ENCODE measurements at places on chromosomes 4 and X.

DNA sequence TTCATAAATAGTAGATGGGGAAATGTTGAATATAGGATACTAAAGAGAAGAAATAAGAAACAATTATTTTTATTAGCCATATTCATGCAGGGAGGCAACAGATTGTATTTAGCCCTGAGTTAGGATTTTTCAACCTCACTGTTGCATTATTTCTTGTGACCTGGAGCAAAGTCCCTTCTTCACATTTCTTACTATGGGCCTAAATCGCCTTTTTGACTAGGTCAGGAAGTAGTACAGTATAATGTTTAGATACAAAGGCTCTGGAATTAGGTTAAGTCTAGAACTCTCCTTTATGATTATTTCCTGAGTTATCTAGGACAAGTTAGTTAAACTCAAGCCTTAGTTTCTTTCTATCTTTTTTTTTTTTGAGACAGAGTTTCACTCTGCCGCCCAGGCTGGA is 88.0 kb downstream of the FRYL start:
- no peak for DNase-seq

DNA sequence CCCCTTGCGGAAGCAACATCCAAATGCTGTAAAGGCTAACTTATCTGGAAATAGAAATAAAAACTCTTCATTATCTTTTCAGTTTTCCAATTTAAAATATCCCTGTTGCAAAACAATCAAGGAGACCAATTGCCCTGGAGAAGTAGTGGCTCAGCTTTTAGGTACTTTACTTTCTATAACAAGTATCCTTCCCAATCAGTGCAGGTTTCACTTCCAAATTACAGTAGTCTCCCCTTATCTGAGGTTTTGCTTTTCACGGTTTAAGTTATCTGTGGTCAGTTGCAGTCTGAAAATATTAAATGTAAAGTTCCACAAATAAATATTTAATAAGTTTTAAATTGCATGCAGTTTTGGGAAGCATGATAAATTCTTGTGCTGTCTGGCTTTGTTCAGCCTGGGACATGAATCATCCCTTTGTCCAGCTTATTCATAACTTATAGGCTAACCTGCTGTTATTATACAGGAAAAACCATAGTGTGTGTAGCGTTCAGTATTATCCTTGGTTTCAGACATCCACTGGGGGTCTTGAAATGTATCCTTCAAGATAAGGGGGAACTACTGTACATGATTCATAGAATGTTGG is 973.1 kb upstream of the GRID2 start:
- DNase-seq: no peak

DNA sequence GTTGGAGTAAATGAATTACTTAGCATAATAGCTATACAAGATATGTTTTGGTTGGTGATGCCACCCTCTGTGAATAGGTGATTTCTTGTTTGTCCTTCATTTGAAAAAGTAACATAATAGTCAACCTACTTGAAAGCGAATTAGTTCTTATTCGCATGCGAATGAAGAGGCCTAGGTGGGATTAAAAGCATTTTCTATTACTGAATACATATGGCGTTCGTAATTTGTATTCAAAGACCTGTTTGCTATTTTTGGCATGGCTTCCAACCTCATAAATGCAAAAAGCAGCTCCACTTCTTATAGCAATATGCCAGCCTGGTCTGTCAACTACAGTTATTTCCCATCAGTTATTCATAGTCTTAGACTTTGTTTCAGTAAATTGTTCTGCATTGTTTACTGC is 261.3 kb downstream of the TENM3 start:
- DNase-seq: no peak

DNA sequence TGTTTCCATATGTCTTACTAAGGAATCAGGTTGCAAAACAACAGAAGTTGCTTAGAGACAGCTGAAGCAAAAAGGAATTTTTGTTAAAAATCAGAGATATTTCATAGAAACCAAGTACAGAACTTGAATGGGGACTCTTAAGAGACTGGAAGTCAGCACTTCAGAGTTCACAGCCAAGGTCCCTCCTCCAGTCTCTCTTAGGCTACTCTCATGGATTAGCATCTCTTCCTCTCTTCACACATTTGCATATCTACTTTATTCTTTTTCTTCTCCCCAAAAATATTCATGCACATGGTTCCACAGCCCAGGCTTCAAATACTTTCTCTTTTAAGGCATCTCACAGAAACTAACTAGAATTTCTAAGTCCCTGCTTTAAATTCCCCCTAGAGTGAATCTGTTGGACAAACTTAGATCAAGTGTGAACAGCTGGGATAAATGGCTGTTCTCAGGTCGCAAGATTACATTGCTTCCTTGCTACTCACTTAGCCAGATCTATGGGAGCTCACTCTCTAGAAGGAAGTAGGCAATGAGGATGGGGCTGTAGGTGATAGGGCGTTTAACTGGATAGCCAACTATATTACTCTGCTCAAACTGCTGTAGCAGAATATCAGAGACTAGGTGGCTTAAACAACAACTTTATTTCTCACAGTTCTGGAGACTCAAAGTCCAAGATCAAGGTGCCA is 73.7 kb upstream of the GALNT7 start:
- DNase-seq: no peak

GRCh38 chr4:144910723-144911122 is 187.3 kb downstream of the ANAPC10 start:
- DNase-seq: no peak

DNA sequence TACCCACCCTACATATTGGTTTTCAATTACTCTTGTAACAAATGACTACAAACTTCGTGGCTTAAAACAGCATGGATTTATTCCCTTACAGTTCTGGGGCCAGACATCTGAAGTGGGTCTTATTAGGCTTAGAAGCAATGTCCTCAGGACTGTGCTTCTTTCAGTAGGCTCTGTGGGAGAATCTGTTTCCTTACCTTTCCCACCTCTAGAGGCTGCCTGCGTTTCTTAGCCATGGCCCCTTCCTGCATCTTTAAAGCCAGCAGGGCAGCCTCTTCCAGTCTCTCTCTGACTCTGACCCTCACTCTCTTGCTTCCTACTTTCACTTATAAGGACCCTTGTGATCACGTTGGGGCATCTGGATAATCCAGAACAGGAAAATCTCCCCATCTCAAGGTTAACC is 252.5 kb upstream of the PGRMC2 start:
- no peak for DNase-seq

GRCh38 chr4:102817613-102818268 is 9.6 kb downstream of the UBE2D3 start:
- DNase-seq: no peak

- no peak for DNase-seq
Measured at GRCh38 chr4:174244441-174244840, 39.0 kb downstream of the FBXO8 start.

DNA sequence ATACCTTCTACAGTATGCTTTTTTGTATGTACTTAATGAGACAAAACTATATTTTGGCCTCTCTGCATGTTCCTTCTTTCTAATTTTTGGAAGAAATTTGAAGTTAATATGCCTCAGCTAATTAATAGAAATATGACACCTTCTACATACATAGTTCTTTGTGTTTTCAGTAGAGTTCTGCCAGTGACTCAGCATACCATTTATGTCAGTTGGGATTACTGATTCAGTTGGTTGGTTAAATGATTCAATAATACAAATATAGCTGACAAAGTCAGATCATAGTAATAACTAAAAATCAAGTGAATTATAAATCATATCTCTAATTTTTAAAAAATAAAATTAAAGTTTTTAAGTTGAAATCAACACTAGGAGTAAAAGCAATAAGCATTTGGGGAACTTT is 16.8 kb downstream of the BTC start:
- DNase-seq: no peak

DNA sequence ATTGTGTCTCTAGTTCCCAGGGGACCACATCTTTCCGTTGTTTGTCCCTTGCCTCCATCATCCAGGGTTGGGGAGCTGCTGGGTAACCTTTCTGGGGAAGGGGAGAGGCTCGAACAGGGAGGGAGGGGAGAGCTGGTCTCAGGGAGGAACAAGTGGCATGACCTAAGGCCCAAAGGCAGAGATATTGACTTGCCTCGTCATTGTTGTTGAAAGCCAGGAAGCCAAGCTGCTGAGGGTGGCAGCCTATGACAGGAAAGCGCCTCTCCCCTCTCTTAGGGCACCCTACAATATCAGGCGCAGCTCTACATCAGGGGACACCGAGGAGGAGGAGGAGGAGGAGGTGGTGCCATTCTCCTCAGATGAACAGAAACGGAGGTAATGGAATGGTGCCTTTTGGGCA is 20.8 kb downstream of the ZNF185 start:
- no peak for DNase-seq

- no peak for DNase-seq
Measured at GRCh38 chr4:98610431-98610830, 48.0 kb downstream of the TSPAN5 start.

GRCh38 chr4:25621027-25621930 is 34.4 kb upstream of the SLC34A2 start:
- DNase-seq: no peak

- peak; percentile 4 for DNase-seq
Measured at GRCh38 chrX:106481341-106481740, 130.4 kb upstream of the RADX start.

DNA sequence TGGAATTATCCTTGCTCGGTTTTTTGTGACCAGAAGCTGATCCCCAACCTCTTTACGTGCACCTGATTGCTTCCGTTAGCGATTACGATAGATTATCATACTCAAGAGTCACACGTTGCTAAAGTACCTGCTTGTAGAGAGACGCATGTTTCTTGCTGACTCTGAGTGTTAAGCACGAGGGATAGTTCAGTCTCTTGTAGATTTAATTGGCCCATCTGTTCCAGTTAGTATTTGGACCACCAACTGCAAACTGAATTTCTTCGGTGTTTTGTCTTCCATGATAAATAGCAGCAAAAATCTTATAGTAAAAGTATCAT is 516 bp upstream of the COX18 start:
- no peak for DNase-seq

GRCh38 chr4:17335371-17335770 is 176.5 kb downstream of the QDPR start:
- no peak for DNase-seq

DNA sequence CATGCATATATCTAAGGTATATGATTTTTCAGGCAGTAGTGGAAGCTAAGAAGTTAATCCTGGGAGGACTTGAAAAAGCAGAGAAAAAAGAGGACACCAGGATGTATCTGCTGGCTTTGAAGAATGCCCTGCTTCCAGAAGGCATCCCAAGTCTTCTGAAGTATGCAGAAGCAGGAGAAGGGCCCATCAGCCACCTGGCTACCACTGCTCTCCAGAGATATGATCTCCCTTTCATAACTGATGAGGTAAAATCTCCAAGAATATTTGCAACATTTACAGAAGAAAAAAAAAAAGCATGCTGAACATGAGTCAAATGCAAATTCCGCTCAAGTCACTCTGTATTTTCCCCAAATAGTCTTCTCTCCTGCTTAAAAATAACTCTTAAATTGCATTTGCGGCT is 32.1 kb downstream of the MTTP start:
- no peak for DNase-seq

DNA sequence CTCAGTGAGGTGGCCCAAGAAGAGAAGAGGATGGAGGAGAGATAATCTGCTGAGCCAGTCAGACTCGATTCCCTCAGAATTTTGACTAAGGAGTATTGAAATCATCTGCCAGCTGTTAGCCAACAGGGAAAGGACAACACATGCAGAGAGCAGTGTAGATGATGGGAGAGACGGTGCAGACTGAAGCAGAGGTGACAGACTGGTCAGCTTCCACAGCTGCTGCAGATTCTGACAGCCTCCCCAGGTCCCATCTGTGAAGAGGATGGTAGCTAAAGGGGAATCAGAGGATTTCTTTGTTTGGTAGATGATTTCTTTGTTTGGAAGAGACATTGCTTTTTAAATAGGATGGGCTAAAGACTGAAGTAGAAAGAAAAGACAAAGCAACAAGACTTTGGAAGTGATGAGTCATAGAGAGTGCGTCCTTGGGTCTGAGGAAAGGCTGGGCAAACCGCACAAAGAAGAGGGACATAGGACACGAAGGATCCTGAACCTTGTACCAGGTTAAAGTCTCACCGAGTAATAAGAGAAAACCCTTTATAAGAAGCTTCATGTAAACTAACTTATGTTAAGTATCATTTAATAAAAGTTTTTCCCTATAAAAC is 27.6 kb downstream of the INTU start:
- DNase-seq: no peak

DNA sequence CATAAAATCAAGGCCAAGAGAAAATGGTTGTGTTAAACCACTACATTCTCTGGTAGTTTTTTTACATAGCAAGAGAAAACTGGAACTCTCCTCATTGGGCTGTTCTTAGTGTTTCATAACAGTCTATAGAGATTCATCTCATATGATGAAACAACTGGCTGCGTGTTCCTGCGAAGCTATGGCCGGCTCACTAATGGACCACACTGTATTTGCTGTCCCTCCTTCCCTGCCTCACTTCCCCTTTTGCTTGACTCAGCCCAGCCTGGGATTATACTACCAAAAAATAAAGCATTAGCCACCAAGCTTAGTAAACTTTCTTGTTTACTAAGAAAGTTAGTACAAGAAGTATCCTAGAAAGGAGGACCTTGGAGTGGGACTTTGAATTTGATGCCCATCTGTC is 31.6 kb upstream of the LSM6 start:
- DNase-seq: no peak

GRCh38 chr4:46386570-46386969 is 3.4 kb downstream of the GABRA2 start:
- no peak for DNase-seq

DNA sequence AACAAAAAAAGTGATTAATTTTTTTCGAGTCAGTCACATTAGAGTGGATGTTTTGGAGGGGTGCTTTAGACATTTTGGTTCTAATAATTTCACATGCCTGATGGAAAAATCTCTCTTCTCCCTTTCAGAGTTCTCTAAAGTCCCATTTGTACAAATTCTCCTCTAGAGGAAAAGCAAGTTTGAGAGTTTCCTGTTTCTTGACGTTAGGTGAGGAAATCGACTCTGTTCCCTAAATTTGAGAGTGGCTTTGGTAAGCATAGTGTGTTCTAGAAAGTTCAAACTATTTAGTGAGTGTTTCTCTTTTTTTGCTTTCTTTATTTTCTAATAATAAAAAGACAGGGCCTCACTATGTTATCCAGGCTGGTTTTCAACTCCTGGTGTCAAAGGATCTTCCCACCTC is 1.6 kb upstream of the ATP6AP2 start:
- DNase-seq: no peak

DNA sequence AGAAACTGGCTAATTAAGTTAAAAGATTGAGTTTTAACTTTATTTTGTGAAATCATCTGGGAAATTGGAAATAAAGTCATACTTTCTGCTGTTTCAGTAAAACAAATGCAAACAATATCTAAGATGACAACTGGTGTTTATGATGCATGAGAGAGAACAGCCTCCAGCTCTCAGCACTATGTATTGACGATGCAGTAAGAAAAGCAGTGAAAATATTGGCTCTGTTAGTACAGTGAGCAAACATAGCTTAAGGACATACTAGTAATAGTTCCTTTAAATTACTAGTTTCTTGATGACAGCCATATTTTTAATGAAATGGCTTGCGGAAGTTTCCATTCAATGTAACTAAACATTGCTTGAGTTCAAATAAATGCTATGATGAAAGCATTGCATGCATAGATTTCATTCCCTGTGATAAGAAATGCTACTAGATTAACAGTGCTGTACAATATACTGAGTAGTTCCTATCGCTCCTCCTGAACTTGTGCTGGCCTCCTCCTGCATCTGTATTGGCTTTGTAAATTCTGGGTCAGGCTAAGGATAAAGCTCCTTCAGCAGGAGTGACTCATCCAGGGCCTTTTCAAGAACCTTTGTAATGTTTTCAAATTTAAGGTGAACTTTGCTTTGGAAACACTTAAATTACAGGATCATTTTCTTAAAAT is 11.6 kb downstream of the ARHGAP24 start:
- DNase-seq: no peak
